ENCODE measurements at places on chromosomes 7 and 10.

DNA sequence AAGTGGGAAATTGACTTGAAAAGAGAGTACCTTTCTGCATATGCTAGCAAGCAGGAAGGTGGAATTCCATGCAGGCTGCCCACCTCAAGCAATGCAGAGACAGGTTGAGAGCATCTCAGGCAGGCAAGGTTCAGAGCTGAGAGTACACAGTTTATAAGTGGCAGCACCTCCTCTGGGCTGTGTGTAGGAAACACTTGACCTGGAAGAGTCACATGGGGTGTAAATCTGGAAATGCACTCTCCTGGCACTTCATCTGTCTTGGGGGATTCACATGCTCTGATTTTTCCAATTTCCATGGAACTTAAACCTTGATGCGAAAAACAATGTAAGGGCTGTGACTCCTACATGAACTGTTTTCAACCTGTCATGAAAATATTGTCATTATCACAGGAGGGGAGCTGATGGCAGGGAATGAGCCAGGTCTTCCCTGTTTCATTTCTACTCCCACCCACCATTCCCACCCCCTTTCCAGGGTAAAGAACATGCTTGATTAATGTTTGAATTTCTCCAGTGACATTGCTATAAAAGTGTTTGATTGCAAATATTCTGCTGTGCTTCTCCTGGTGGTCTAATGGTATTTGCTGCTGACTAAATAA, 328.3 kb downstream of the BICC1 start:
- no peak for DNase-seq

- no peak for DNase-seq
Measured at GRCh38 chr7:114070246-114070645, 151.4 kb upstream of the PPP1R3A start.

DNA sequence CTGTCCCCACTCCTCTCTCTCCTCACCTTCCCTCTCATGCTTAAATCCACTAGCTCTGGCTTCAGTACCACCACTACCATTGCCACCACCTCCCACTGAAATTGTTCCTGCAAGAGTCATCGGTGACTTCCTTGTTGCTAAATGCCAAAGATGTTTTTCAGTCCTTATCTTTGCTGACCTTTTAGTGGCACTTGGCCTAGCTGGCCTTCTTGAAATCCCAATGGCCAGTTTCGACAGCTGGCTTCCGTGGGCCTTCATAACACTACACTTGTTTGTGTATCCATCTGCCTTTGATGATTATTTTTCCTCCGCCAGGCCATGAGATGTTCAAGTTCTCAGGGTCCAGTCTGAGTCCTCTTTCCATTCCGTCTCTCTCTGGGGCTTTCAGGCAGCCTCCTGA, 118.2 kb upstream of the NANOS1 start:
- no peak for DNase-seq

DNA sequence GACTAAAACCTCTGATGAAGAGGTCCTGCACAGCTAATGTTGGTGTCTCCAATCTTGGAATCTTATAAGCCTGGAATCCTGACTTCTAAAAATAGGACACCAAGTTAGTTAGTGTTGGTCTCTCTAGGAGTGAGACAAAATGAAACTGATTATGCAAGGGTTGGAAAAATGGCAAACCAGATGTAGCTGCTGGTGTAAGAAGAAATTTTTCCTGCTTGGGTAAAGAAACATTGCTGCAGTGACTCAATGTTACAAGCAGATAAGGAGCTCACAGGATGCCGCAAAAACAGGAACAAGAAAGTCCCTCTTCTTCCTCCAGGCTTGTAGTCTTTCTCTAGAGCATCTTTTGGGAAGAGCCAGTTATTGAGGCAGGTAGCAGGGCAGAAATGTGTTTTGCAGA, 449.0 kb downstream of the ETV1 start:
- no peak for DNase-seq

DNA sequence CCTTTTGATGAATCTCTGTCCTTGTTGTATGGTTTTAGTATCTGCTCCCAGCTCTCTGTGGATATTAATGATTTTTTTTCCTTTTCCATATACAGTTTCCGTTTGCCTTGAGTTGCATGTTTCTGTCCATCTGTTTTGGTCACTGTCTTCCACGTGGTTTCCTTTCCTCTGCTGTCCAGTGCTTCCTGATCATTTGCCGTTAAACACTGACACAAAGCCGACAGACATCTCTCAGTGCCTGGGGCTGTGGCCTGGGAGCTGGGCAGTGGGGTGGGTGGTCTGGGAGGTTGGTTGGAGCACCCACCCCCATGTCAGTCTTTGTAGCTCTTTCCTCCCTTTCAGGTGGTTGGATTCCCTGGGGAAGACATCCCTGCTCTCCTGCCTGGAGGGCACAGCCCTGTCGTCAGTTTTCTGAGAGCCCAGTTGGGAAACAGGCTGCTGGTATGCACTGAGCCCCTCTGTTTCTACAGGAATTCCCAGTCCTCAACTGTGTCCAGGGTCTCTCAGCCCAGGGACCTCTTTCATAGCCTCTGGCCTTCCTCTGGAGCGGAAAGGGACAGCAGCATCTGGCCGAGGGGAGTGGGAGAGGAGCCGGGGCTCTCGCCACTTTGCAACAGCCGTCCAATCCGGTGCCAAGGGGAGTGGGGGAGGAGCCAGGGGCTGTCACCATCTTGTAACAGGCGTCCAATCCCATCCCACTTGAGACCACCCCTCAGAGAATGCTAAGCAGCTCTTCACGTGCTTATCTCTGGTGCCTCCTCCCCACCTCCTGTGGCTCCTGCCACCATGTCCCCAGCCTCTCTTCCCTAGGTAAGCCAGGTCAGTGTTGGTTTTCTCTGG, 26.7 kb upstream of the MKI67 start:
- no peak for DNase-seq

- no peak for DNase-seq
Measured at GRCh38 chr7:31825576-31825975, 138.6 kb downstream of the PPP1R17 start.

GRCh38 chr10:77348082-77348481, 289.5 kb downstream of the KCNMA1 start:
- DNase-seq: no peak

DNA sequence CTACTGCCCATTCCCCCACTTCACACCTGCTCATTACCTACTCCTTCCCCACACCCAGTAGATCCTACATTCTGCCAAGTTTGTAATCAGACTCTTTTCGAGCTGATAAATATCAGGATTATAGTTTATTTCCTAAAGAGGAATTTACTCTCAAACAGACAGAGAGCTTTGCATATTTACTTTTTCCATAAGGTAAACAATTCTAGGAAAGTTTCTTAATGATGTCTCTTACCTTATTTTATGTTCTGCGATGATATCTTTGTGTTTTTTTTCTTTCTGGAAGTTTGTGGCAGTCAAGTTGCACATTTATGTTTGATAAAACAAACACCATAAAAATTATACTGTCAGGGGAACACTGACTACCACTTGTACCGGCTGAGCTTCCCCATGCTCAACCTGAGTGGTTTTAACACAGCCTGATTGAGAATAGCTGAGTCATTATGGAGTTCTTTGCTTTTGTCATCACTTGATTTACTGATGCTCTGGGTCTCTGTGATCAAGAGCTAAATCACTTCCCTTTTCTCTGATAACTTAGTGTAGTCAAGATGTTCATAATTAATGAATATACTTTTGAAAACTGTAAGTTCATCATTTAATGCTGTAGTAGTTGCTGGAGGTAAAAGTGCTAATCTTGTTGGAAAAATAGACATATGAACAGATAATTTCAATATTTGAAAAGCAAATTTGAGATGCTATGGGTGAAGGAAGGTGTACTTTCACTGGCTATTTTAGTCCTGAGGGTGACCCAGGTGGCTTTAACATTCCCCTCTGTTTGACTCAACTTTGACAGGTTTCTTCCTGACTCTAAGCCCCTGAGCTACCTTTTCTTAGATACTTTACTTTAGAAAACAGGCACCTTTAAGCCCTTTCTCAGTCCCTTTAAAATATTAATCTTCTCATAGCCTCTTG, 1034.5 kb upstream of the LRRTM3 start:
- no peak for DNase-seq

All from activated gamma-delta T cell (primary cell).